ENCODE measurements at places on chromosomes 7 and 10.

DNA sequence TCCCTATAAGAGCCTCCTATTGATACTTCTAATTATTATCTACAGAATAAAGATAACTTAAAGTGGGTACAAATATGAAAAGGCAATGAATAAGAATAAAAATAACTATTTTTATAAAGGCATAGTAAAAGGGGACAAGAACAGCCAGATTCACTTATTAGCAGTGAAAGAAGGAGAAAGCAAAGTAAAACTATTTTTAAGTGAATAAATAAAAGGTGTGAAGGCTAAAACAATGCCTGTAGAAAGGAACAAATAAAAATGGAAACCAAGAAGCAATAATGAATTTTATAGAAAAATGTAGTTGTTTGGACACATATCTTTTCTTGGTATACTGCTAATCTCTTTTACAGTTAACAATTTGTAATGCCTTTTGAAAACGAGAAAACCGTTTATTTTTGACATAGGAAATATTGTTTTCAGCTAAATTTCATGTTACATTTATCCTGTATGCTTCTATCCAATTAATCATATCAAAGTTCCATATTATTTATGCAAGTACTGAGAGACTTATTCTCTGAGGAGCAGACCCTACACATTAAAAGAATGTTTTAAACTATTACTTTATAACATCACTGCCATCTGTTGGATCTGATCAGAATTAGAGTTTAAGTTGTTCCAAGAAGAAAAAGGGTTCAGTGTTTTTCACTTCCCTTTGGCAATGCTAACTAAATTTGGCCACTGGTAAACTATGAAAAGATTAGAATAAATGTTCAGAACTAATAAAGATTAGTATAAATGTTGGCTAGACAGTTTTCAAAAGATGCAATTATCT lies 59.1 kb downstream of the ARMC3 start:
- DNase-seq: peak; percentile 47

- DNase-seq: no peak
These were observed 25.7 kb upstream of the WAPL start for GRCh38 chr10:86547296-86547695.

- DNase-seq: no peak
These were observed 599.4 kb upstream of the ANKRD30A start for GRCh38 chr10:36526033-36526432.

- DNase-seq: peak; percentile 74
These were observed 14.1 kb upstream of the MYPN start for GRCh38 chr10:68095153-68095552.

- DNase-seq: peak; percentile 40
These were observed 22.7 kb downstream of the AP5Z1 start for GRCh38 chr7:4797858-4798705.

GRCh38 chr7:154729056-154729455 lies 273.9 kb downstream of the PAXIP1 start:
- no peak for DNase-seq

DNA sequence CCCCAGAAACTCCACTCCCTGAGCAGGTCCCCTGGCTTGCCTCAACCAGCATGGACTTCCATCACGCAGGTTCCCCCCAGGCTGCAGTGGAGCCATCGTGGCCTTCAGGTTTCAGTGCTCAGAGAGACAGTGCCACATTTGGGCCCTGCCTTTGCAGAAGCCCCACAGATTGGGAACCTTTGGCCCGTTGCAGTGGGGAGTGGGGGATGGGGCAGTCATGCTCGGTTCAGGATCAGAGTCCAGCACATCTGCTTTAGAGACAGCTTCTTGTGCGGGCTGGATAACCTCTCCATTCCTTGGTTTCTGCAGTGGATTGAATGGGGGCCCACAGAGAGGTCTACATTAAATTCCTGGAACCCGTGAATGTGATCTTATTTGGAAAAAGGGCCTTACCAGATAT lies 183.9 kb downstream of the EBF3 start:
- DNase-seq: no peak

DNA sequence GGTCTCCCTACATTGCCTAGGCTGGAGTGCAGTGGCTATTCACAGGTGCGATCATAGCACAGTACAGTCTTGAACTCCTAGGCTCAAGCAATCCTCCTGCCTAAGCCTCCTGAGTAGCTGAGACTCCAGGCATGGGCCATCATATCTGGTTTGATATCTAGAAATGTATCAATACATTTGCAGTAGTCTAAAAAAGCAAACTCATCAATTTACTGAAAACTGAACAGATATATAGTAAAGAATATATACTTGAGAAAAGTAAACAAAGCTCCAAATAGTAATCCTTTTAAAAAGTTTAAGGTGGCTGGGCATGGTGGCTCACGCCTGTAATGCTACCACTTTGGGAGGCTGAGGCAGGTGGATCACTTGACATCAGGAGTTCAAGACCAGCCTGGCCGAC lies 57.1 kb upstream of the KMT2C start:
- no peak for DNase-seq

DNA sequence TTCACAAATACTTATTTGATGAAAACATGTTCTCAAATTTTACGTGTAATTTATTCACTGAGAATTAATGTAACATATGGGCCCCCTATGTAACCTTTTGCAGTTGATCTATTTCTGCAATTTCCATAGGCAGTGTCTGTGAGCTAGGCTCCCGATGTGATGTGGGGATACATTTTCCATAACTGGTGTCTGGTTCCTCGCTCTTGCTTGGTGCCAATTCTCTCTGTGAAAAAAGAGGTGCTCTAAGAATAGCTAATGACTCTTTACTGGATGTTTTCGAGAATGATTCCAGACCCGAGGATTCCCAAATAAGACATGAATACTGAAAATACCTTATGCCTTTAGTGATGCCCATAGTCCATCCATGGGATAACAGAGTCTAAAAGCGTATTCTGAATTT lies 286.7 kb upstream of the FZD8 start:
- no peak for DNase-seq

DNA sequence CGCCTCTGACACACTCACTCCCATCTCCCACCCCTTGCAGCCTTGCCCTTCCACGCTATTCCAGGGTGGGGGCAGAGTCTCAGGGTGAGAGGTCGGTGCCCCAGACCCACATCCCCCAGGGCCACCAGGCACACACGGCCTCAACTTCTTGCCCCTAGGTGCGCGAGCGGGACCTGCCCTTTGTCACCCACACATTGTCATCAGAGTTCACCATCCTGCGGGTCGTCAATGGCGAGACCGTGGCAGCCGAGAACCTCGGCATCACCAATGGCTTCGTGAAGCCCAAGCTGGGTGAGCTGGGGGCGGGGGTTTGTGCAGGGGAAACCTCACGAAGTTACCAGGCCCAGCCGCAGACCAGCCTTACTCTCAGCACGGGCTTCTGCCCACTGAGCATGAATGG lies 53.3 kb downstream of the CASTOR2 start:
- DNase-seq: no peak

GRCh38 chr7:105429746-105430612 lies 41.3 kb upstream of the SRPK2 start:
- peak; percentile 93 for DNase-seq

- DNase-seq: peak; percentile 25
These were observed 109.4 kb downstream of the MAD1L1 start for GRCh38 chr7:2123360-2123759.

- DNase-seq: no peak
These were observed 544.1 kb downstream of the XPNPEP1 start for GRCh38 chr10:109379186-109379585.

GRCh38 chr10:132748545-132749370 lies 37.2 kb downstream of the NKX6-2 start:
- no peak for DNase-seq

- peak; percentile 71 for DNase-seq
These were observed 26.5 kb upstream of the TRIL start for GRCh38 chr7:28984631-28985030.

DNA sequence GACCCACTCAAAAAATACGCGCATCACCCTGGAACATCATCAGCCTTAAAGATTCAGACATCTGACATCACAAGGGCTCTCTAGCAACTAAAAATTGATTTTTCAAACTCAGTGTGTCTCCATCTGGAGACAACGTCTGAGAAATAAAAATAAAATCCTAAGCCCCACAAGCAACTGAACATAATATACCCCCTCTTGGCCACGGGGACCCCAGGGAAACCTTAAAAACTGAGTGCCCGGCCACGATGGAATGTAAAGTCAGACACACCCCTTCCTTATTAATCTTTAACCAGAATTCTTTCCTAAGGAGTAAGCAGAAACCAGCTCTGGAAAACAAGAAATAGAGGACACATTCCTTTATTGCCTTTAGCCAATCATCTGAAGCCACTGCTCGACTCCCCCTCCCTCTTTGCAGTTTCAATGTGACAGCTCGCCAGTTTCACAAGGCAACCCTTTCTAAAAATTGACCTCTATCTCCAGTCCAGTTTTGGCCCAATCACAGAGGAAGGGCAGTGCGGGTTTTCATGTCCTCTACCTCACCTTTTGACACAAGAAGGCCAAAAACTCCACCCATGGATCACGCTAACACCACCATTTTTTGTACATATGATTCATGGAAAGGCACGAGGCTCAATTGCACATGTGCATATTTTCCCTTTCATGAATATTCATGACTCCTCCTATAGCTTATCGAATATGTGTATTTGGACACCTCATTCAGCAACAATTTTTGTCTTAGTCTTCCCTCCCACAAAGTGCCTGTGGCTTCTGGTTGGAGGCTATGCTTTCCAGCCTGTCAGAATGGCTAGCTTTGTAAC lies 24.2 kb downstream of the IFIT3 start:
- peak; percentile 98 for DNase-seq

- DNase-seq: no peak
These were observed 82.3 kb upstream of the ADRB1 start for GRCh38 chr10:113961182-113962031.

- peak; percentile 97 for DNase-seq
These were observed 176.9 kb upstream of the ZWINT start for GRCh38 chr10:56537984-56538383.

DNA sequence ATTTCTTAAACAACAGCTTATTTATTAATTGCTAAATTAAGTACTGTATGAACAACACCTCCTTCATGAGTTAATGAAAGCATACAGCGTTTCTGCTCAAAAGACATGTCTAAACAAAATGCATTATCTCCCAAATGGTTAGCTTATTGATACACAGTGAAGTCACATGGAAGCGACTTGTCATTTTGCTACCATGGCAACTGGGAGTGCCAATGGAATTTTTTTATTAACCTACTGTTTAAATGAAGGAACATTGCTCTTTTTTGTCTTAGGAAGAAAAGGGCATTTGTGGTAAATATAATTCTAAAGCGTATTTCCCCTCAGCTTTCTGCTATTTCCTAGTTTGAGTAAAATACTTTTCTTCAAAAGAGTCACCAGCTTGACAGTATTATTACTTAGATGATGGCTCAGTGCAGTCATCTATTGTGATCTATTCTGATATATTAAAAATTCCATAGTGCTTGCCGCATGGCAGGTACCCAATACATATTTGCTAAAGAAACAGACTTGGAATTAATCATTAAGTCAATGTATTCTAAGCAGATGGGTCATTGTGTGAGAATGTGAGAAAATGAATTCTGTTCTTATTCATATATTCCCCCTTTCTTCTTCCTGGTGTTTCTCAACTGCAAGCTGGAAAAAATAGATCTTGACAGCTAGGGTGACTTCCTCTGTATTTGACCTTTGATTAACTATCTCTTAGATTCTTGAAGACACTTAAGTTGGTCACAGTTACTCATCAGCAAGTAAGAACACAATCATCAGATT lies 818.3 kb downstream of the MAGI2 start:
- peak; percentile 59 for DNase-seq

DNA sequence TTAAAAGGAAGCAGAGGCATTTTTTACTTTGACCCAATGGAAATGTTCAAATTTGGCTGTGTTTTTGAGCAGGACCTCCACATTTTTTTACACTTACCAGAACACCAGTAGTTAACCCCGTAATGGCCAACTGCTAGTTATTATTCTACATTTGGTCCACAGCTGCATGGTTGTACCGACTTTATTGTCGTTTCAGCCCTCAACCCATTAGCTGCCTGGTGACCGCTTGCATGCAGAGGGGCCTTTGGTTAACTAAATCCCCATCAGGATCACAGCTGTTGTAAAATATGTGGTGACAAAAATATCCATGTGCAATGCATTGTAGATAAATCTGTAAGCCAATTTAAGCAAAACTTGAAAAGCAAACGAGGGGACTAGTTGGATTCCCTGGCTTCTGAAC lies 342.2 kb upstream of the MEOX2 start:
- DNase-seq: no peak

DNA sequence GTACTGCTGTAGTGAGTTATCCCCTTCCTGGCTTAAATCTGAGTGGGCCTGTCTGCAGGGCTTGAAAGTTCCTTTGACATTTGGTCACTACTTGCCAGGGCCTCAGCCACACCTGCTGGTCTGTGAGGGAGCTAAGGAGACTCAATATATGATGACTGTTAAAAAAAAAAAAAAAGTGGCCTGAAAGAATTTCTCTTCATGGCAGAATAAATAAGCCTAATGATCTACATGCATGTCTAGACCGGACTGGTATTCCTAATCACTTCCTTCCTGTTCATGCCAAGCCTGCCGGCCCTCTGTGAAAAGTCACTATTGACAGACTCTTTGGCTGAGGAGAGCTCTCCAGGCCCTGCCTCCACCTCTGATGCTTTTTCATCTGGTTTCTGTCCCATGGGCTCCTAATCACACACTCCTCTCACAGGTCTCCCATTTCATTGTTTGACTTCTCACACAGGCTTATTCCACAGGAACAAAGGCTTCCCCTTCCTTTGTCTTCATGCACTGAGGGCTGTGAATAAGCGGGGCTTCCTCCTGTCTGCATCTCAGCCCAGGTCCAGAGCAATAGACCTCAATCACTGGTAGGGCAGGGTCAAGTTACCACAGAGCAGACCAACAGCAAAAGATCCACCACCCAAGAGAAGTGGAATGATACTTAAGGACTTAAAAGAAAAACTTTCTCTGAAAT lies 99.1 kb upstream of the SEC61G start:
- DNase-seq: peak; percentile 54

GRCh38 chr7:4144172-4144701 lies 537.9 kb upstream of the FOXK1 start:
- no peak for DNase-seq

DNA sequence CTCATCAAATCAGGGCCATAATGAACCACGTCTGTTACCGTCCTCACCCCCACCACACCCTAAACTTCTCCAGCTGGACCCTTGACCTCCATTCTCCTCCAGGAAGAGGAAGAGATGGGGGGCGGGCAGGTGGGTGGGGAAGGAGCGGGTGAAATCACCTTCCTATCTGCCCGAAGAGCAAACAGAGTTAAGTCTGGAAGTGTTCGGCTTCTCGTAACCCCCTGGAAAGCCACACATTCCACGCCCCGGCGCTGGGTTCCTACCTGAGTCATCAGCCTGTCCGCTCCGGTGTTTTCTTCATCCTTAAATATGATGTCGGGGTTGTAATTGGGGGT lies 736 bp downstream of the SHH start:
- DNase-seq: peak; percentile 75

All from kidney tubule cell (primary cell).